Ovary (tissue), 10 donors: ENCODE measurements at places on chromosomes 6 and 20. TPM values are rescaled to one million over a fixed set of nuclear protein-coding genes. Genes with fewer than 3 reads are reported as not detected.

PLN gene
- 4.8 TPM for total RNA-seq

GMPR gene
- 43.1 TPM for total RNA-seq

LAMA2 gene
- 153 TPM for total RNA-seq

HLA-DPA1 gene
- total RNA-seq: 52.2 TPM

CD83 gene
- total RNA-seq: 22.2 TPM

CD93 gene
- total RNA-seq: 7.2 TPM

DEF6 gene
- total RNA-seq: 5.0 TPM

EPPIN gene
- not detected for total RNA-seq

FABP7 gene
- not detected for total RNA-seq

OR2H2 gene
- total RNA-seq: not detected

ADGRB3 gene
- 0.69 TPM for total RNA-seq

LIN28B gene
- total RNA-seq: not detected

CCN6 gene
- total RNA-seq: not detected

AVP gene
- not detected for total RNA-seq

FOXC1 gene
- total RNA-seq: 7.5 TPM

POPDC3 gene
- total RNA-seq: not detected

FLRT3 gene
- 7.4 TPM for total RNA-seq

RHAG gene
- total RNA-seq: 0.43 TPM

VARS2 gene
- 6.7 TPM for total RNA-seq

ECT2L gene
- total RNA-seq: 1.2 TPM

GHRH gene
- total RNA-seq: not detected

LY6G6C gene
- total RNA-seq: not detected

AGPAT4 gene
- 10.5 TPM for total RNA-seq

HINT3 gene
- 15.9 TPM for total RNA-seq

HSF2 gene
- total RNA-seq: 14.6 TPM

CD24 gene
- total RNA-seq: 15.4 TPM

PRR18 gene
- not detected for total RNA-seq

YIPF3 gene
- total RNA-seq: 67.9 TPM
